ENCODE measurements at places on chromosomes 7 and 10. TPM values are rescaled to one million over a fixed set of nuclear protein-coding genes. Genes with fewer than 3 reads are reported as not detected.

Gene ANK3
- 1.3 TPM for total RNA-seq

Gene ENKUR
- total RNA-seq: not detected

Gene GPR26
- total RNA-seq: not detected

Gene GDF2
- not detected for total RNA-seq

Gene AKR1B15
- total RNA-seq: not detected

All from bronchus fibroblast of lung (primary cell).